CD4-positive, alpha-beta T cell (primary cell): ENCODE measurements at places on chromosomes 13 and 19.
A peak's percentile ranks its signal among the peaks of the same experiment; 100 is the strongest.

- DNase-seq = no peak
These were observed 1.7 kb downstream of the GAPDHS start for GRCh38 chr19:35534803-35535480.

GRCh38 chr19:18895824-18896341, at the start of gene CERS1:
Gene CERS1, minus strand, starts transcription at chr19:18896158. Its CDS starts 86 bp downstream, at chr19:18896072.
- DNase-seq = no peak

GRCh38 chr13:44174769-44175425, 198.7 kb upstream of the SERP2 start:
- DNase-seq = no peak

GRCh38 chr19:3361384-3362216, 4.8 kb upstream of the NFIC start:
- DNase-seq = no peak

DNA sequence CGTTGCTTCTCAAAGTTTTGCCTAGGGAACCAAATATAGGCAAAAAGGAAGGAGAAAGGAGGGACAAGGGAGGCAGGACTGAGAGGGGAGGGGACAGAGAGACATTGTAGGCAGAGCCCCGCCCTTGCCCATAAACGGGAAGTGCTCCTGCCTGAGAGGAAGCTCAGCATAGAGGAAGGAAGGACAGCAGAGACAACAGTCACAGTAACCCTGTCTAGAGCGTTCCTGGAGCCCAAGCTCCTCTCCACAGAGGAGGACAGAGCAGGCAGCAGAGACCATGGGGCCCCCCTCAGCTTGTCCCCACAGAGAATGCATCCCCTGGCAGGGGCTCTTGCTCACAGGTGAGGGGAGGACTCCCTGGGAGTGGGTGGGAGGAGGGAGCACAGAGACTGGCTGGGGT, at the start of gene CEACAM21:
Gene CEACAM21 (plus strand): TSS at position 169 of the 400 bp plus-strand sequence. CDS start 109 bp downstream, at position 278.
- DNase-seq = no peak

GRCh38 chr19:12800466-12800770, 1.2 kb downstream of the PRDX2 start:
- DNase-seq = no peak

DNA sequence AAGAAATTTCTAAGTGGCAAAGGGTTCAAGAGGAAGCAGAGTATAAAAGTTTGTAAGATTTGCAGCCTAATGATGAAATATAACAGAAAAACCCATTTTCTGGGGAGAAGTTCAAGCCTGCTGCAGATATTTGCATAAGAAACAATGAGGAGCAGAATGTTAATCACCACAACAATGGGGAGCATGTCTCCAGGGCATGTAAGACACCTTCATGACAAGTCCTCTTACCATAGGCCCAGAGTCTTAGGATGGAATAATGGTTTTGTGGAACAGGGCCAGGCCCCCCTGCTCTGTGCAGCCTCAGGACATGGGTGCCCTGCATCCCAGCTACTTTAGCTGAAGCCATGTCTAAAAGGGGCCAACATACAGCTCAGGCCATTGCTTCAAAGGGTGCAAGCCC, 809.0 kb upstream of the SLITRK5 start:
- DNase-seq = no peak

DNA sequence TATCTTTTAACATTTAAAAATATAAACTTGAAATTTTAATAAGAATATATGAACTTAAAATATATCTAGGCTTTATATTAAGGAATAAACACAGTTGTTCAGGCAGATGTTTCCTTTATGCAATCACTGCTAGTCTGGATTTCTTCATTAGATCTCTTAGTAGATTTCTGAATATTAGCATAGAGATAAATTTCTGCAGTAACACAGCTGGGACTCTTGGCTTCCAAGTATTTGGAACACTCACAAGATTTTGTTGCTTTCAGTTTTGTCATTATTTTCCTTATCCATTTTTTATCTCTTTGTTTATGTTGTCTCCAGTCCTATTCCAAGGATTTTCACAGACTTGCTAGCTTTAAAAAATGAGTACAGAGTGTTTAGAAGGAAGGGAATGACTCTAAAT, 857.1 kb downstream of the GPC5 start:
- no peak for DNase-seq

- peak; percentile 86 for DNase-seq
These were observed 64.1 kb downstream of the KLF12 start for GRCh38 chr13:74070065-74070464.

DNA sequence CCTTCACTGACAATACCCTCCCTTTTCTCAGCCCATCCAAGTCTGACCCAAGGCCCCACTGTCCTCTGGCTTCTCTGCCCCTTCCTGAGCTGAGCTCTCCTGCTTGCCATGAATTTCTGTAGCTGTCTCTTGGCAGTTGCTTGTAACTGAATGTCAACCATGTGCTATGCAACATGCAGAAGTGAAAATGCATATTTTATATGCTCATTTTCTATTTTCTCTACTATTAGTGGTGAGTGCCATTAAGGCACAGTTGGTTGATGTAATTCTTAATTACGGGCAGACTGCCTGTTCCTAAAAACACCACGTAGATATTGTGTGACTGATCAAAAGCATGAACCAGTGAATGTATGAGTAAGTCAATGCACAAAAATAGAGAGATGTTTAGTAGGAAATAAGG, 29.6 kb downstream of the TNFSF11 start:
- no peak for DNase-seq

DNA sequence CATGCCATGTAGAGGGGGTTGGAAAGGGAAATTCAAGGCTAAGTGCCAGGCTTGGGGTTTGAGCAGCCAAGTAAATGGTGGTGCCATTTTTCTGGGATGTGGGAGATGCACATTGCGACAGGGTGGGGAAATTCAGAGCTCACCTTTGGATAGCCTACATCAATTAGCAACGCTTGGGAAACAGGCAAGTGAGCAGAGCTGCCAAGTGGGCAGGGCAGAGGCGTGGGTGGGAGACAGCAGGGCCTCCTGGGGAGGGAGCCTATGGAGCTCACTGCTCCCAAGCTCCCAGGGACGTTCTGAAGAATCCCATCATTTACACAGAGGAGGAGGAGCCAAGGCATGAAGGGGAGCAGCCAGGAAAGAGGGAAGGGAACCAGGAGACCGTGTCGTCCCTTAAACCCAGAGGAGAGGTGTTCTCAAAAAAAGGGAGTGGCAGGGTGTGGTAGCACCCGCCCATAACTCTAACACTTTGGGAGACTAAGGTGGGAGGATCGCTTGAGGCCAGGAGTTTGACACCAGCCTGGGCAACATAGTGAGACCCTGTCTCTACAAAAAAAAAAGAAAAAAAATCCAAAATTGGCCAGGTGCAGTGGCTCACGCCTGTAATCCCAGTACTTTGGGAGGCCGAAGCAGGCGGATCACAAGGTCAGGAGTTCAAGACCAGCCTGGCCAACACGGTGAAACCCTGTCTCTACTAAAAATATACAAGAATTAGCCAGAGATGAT, 11.5 kb upstream of the CCNE1 start:
- no peak for DNase-seq

GRCh38 chr13:23506807-23507291, 63.4 kb upstream of the TNFRSF19 start:
- DNase-seq = no peak

DNA sequence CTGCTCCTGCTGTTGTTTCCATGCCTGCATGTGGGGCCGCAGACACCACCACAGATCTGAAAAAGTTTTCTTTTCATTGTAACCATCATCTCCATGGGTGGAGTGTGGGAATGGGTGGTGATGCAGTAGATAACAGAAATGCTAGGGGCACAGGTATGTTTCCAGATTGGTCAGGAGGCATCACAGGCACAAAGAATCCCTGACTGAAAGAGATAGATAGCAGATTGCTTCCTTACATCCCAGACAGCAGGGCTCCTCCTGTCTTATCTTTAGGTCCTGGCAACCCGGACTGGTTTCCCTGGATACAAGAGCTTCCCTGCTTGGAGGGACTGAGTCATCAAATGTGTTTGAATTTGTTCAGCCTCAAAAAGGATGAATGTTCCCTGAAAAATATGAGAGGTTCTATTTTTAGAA, 1937.6 kb downstream of the PCDH9 start:
- no peak for DNase-seq

DNA sequence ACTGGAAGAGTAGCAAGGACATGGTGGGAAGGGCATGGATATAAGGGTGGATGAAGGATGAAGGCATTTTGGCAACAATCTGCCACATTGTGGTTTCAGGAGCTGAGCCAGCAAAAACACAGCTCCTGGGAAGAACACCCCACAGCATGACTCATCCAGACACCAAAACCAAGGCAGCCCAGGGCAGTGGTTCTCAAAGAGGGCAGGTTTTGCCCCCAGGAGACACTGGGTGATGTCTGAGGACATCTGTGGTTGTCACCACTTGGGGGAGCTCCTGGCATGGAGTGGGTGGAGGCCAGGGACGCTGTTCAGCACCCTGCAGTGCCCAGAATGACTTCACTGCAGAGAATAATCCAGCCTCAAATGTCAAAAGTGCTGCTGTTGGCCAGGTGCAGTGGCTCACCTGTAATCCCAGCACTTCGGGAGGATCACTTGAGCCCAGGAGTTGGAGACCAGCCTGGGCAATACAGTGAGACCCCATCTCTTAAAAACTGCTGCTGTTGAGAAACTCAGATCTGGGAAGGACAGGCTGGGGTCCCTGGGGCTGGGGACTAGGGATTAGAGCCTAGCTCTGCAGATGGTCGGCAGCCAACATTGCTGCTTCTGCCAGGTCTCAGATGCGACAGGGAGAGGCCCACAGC, 16.1 kb downstream of the ZFR2 start:
- peak; percentile 15 for DNase-seq

DNA sequence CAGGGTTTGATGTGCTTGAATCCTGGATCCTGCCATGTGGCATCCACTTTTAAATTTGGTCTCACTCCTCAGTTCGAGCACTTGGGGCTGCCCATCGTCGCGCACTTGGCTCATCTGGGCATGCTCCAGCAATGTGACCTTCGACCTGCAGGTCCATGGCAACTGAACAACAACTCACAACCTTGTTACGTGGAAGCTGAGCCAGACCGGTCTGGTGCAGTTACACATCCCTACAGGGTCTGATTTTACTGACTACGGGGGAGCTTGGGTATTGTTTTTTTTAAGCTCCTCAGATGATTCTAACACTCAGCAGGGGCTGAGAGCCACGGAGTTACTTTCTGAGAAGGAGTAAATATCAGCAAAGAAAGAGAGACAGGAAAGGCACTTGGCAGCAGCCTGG, 769.6 kb downstream of the UQCRFS1 start:
- no peak for DNase-seq

DNA sequence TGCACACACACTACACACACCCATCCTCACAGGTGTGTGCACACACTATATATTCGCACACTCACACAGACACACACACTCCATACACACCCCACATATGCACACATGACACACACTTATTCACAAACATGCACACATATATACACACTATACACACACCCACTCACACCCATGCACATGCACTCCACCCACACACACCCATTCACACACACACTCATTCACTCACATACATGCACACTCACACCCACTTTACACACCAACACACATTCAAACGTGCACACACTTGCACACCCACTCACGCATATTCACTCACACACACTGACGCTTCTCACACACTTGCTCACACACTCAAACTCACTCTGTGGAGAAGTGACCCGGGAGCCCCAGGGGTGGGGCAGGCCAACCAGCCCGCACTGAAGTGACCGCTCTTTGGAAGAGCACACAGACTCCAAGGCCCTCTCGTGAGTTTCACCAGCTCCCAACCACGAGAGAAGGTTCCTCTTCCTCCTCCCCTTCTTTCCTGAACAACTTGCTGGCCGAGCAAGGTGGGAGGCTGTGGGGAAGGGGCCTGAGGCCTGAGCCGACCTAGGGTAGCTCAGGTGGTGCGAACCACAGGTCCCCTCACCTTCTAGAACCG, 86.1 kb upstream of the TM9SF2 start:
- no peak for DNase-seq

- no peak for DNase-seq
These were observed 28.5 kb downstream of the GSX1 start for GRCh38 chr13:27820524-27821482.

GRCh38 chr13:30234619-30235162, 72.7 kb downstream of the KATNAL1 start:
- no peak for DNase-seq

DNA sequence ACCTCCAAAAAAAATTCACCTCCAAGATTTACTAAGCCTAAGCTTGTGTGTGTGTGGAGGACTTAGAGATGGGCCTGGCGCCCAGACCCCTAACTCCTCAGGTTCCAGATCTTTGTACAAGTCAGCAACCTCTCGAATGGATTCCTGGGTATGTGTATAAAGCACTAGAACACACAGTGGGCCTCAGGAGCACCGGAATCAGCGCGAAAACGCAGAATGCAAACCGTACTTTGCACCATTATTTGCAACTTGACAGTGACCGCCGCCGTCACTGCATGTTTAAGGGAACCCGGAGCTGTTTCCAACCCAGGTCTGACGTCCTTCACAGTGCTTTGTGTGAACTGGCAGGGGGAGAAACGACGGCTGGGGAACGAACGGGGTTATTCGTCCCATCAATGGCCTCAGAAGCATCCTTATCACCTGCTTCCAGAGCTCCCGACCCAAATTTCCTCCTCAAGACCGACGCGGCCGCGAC, 688 bp downstream of the ZNF606 start:
- no peak for DNase-seq

- DNase-seq = no peak
These were observed 20.0 kb upstream of the ZNF841 start for GRCh38 chr19:52115526-52116053.

DNA sequence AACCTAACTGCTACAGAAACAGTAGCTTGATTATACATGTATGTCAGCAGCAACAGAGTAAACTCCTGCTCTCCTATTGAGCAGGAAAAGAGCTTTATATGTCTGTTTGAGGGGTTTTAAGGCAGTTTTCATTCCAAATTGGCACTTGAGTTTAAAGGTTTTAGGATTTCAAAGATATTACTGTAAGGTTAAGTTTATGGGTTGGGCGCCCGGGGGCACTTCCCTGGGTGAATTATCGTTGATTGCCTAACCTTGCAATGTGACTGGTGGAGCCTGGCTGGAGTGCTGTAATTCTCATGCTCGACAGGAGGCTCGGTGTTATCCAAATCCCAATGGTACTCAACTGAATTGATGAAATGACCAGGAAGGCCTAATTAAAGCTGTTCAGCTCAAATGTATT, 1586.1 kb downstream of the OLFM4 start:
- no peak for DNase-seq

GRCh38 chr13:113203507-113204377, 4.7 kb downstream of the PCID2 start:
- DNase-seq = no peak

DNA sequence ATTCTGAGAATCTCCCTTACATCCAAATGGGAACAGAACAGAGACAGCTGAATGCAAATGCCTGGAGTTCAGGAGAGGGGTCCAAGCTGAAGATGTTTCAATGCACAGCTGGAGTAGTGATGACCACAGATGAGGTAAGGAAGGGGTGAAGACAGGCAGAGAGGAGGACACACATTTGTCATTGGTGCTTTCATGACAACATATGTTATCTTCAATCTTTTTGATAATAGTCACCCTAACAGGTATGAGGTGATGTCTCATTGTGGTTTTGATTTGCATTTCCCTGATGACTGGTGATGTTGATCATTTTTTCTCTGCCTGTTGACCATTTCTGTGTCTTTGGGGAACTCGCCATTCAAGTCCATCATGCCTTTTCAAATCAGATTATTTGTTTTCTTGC, 19.2 kb downstream of the SIGLEC7 start:
- DNase-seq = no peak
